ENCODE measurements at places on chromosomes 7 and 10.

GRCh38 chr7:4753598-4754432 lies 21.6 kb upstream of the AP5Z1 start:
- DNase-seq, result peak; percentile 3

- no peak for DNase-seq
Observed at GRCh38 chr7:39183796-39184195, 206.1 kb downstream of the POU6F2 start.

DNA sequence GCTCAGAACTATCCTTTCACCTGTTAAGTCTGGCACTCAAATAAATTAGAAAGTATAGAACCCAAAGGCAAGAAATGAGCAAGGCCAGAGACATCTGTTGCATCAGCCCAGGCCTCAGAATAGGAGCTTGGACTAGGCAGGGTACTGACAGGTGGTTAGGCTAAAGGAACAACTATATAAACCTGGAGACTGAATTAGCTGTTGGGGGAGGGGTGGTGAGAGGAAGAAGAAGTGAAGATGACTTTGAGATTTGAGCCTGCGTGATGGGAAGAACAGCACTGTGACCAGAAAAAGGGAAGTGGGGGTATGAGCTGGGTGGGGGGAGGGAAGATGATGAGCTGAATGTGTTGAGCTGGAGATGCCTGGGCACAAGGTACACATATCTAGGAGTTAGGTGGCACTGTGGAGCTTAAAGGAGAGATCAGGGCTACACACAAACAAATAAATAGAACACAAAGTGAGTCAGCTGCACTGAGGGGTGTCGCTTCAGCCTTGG lies 244.7 kb downstream of the PTEN start:
- no peak for DNase-seq

GRCh38 chr7:112495810-112496462 lies 15.1 kb downstream of the LSMEM1 start:
- no peak for DNase-seq

DNA sequence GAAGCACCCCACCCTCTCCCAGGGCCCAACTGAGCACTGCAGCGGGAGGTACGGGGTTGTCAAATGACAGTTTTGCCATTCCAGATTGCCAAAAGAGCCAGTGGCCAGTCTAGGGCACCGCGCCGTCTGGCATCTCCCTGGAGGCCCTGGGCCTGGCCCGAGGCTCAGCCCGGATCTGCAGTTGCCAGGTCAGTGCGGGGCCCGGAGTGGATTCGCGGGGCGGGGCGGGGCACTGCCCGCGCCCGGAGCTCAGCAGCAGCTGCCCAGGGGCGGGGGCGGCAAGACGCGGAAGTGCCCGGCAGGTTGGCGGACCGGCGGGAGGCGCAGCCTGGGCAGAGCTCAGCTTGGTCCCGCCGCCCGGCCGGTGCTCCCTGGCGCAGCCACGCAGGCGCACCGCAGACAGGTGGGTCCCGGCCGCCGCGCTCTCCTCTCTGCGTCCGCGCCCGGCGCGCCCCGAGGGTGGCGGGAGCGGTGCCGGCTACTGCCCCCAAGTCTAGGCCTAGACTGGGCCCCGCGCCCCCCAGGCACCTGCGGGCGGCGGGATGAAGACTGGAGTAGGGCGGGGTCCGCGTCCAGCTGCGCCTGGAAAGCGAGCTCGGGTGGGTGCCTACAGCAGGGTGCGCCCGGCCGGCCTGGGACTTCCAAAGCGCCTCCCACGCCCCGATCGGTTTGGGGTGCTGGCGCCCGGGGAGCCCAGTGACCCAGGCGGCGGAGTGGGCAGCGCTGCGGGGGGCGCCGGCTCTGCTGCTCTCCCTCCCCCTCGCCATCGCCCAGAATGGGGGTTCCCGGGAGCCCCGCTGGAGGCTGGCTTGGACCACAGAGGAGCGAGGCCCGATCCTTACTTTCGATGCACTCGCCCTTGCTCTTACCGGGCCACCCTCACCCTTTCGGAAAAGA lies at the start of gene IRF5:
TSS of gene IRF5 (plus strand) at position 281 of the 897 bp plus-strand sequence. CDS start 4,155 bp downstream, outside the sequence.
- DNase-seq, result no peak

GRCh38 chr10:12511651-12512050 lies 162.3 kb downstream of the CAMK1D start:
- no peak for DNase-seq

GRCh38 chr7:36016648-36017047 lies 136.4 kb upstream of the EEPD1 start:
- no peak for DNase-seq

DNA sequence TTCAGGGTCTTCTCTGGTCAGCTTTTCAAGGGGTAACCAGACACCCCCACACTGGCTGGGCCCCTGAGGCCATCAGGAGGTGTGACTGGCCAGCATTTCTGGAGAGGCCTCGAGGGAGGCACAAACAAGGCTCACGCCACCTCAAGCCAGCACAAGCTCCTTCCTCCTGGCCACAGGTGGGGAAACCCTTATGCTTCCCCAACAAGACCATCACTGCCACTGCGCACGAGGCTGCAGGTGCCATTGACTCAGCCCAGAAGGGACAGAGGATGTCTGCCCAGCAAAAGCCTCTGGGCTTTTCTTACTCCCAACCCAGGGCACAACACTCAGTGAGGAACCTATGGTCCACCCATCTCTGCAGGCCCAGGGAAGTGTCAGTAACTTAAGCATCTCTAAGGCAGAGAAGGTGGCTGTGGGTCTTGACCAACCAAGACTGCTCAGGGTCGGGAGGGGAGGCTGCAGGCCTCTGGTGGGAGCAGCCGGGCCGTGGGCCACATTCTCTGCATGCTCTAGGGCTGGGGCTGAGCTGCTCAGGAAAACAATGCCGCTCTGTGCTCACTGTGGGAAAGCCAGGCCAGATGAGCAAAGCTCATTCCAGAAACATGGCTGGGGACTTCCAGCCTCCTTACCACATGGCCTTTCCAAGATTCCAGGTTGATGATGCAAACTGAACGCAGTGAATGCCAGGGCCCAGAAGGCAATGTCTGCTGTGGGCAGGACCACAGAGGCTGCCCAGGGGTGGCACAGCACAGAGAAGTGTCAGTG lies 24.2 kb upstream of the RASSF4 start:
- DNase-seq, result no peak

DNA sequence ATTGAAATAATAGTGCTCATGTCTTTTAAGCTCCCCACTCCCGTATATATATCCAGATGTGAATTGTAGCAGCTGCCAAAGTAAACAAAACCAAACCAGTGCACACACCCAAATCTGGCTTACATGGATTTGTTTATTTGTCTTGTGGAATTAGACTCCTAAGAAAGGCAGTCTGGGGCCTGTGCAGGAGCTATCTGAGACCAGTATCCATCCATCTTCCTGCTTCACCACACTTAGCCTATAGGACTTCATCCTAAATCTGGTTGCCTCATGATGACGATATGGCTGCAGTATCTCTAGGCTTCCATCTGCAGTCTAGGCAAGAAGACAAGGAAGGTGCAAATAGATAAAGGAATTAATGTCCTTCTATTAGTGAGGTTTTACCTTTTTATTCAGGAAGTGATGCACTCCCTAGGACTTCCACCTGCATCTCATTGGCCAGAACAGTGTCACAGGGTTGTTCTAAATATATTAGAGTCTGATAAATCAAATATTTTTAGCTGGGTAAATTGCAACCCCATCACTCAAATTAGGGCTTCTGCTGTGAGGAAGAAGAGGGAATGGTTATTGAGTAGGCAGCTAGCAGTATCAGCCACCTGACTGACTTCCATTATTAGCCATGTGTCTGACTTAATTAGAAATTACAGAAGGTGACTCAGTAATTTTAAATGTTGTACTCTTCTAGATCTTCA lies 6.0 kb downstream of the WIPF3 start:
- no peak for DNase-seq

DNA sequence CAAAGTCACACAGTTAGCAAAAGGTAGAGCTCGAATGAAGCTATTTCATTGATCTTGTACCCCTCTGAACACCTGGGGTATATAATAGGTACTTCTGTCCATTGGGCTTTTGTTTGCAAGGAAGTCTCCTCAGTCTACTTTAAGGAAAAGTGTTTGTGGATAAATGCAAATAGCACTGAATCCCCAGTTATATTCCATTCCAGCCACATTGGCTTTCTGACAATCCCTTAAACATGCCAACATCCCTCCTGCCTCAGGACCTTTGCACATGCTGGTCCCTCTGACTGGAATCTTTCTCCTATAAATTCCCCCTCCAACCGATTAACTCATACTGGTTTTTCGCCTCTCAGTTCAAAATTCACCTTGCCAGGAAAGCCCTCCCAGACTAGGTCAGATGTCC lies 17.1 kb downstream of the DUSP5 start:
- no peak for DNase-seq

DNA sequence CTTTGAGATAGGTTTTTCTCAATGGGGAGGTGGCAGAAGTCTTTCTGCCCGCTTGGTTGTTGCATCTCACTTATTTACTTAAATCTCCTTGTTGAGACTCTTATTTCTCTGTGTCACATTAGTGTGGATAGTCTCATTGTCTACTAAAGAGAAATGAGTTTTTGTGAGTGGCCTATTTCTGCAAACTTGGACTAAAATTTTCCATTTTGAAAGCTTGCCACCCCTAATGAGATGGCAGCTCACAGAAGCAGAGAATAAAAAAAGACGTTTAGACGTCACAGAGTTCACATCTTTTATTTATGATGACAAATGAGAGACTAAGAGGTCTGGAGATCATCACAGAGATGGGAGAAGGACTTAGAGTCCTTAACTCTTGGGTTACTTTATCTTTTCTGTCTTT lies 262.7 kb upstream of the PHYHIPL start:
- no peak for DNase-seq

DNA sequence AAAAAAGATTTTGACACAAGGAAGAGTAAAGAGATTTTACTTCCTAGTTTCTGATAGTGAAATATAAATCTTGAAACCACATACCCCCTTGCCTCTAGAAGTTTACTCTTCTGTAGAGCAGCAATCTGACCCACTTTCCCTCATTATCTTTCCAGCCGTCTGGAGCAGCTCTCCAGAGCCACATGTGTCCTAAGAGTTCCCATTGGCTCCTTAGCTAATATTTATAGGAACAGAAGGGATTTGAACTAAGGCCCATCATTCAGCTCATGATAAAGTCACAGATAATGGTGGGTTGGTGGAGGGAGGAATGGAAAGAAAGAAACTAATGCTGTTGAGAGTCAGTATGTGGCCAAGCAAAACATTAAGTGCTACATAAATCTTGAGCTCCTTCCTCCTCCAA lies 121.8 kb downstream of the INHBA start:
- DNase-seq, result no peak

- DNase-seq, result no peak
Observed at GRCh38 chr7:100122568-100122967, 3.1 kb downstream of the CNPY4 start.

DNA sequence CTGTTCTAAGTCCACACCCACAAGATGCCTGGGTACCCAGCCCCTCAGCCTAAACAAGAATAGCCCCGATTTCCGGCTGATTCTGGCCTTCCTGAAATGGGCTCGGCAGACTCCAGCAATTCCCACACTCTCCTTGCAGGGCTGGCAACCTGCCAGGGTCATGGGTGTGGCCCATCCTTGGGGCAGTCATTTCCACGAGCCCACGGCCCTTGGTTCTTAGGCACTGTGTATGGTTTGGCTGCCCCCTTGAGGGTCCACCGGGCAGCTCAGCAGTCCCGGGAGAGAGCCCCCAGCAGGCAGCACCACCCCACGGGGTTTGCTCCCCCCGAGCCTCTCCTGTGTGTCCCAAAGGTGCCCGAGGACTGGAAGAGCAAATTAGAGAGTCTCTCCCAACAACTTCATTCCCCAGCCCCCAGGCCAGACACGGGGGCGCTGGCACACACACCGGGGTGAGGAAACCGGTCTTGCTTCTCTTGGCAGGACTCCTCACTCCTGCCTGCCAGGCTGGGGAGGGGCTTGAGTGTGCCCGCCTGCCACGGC lies 142.2 kb downstream of the EMX2 start:
- DNase-seq, result no peak

GRCh38 chr10:63236113-63236935 lies 103.2 kb downstream of the NRBF2 start:
- DNase-seq, result no peak

- DNase-seq, result no peak
Observed at GRCh38 chr10:49749144-49749543, 13.0 kb downstream of the OGDHL start.

GRCh38 chr7:115356139-115356746 lies 434.3 kb downstream of the MDFIC start:
- DNase-seq, result no peak

DNA sequence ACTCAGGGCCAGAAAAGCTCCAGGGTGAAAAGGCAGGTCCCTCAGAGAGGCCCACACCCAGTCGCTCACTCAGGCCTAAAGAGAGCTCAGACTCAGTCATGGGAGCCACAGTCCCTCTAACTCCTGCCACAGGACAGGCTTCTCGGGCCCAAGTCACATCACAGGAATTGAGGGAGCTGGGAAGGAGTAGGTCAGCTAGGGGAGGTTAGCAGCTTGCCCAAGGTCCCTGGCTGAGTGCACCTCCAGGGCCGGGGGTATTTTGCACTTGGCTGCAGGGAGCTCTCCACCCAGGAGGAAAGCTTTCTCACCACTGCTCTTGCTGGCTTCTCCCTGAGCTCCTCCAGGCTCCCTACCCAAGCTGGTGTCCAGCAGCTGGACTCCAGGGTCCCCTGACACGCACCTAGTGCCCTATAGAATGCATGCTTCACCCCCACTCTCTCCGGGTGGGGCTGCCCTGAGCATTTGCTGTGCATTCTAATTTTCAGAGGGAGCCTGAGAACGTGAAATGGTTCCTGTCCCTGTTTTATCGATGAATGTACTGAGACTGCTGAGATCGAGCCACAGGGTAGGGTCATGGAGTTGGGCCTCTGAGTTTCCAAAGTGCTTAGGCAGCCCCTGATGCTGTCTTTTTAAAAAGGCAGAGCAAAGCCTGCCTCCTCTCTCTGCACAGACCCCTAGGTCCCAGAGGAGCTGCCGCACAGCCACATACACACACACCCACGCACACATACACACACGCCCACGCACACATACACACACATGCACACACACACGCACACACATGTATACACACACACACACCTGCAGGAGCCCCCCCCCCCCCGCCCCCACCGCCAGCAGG lies 37.9 kb upstream of the RET start:
- DNase-seq, result no peak

GRCh38 chr10:75197906-75198305 lies 12.7 kb upstream of the VDAC2 start:
- no peak for DNase-seq

DNA sequence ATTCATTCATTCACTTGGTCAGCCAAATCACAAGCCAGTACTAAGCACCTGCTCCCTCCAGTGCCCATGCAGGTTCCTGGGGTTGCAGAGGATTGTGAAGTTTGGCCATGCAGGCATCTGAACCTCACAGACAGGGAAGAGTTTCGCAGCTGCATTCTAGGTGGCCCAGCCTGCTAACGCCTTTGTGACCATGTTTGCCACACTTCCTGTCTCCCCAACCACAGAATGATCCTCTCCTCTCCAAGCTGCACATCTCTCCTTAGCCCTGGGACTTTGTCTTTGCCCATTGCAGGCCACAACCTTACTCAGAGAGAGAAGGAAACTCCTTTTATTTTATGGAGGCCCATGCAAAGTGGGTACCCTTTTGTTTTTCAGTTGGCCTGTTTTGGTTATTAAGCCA lies 31.8 kb downstream of the EPDR1 start:
- no peak for DNase-seq

- DNase-seq, result no peak
Observed at GRCh38 chr10:87729940-87730339, 70.3 kb downstream of the PAPSS2 start.
